Dorsolateral prefrontal cortex (tissue), 122 donors: ENCODE measurements at places on chromosomes 3 and 15.
A peak's percentile ranks its signal among the peaks of the same experiment; 100 is the strongest.

DNA sequence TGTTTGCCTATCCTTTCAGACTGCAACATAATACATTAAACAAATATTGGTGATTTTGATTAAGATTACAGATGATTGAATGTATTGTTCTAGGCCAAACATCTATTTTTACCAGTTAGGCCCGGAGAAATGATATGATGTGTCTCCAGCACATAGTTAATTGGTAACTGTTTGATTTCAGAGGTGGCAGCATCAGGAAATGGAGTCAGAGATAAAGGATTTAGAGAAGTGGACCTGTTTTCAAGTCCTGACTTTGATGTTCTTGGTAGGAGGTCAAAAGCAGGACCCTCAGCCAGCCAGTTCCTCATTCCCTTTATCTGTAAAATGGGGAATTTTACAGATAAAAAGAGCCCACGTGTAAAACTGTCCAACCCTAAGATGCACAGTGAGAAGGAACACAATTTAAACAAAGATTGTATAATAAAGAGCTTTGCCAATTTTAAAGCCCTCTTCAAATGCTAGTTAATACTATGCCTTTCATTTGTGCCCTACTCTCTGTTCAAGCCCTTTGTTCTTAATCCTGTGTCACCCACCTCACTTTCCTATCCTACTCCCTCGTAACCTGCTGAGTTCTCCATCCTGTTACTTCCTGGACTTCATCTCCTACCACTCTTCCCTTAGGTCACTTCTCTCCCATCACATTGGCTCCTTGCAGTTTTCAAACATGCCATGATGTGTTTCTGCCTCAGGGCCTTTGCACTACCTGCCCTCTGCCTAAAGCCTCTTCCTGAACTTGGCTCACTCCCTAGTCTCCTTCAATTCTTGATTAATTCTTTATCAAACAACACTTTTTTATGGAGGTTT is 2.5 kb downstream of the TMEM212 start:
- no peak for DNase-seq

DNA sequence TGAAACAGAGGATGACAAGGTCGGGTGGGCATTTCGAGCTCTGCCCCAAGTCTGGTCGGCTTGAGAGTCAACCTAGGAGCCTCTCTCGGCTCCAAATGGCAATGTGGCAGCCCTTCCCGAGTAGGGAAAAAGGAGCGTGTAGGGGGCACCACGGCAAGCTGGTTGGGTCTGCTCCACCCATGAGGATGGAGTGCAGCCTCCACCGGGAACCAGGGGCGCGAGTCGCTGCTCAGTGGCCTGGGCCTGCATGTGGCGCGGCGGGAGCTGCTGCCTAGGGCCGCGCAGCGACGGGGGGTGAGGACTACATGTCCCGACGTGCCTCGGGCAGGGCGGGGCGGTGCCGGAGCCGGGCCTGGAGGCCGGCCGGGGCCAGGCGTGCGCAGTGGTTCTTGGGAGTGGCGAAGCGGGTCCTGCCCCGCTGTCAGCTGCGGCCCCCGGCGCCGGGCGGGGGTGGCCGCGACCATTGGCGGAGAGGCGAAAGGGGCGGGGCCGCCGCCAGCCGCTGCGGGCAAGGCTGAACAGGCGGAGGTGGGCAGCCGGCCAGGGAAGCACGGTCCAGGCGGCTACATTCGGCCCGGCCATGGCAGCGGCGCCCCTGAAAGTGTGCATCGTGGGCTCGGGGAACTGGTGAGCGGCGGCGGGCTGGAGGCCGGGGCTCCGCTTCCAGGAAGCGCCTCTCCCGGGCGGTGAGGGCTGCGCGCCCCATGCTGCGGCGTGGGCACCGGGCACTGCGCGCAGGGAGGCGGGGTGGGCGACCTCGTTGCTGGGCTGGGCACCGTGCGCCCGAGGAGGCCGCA is at the start of gene GPD1L:
Gene GPD1L, plus strand, starts transcription at position 489 of the 797 bp plus-strand sequence. Its CDS starts 92 bp downstream, at position 581.
- DNase-seq, result peak; percentile 99

DNA sequence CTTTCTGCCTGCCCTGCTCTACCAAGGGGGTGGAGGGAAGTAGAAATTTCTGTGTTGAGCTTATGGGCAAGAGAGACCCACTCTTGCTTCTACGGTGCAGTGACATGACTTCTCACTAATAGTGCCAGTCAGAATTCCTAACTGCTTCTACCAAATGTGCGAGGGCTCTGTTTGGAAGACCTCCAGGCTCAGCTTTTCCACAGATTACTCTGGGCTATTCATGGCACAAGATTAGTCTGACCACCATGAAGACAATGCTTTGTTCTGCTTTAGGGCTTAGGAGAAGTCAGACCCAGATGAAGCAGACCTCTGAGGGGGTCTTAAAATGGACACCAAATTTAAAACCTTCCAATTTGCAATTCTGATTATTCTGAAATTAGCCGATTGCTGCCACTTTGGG is 195.9 kb upstream of the TBC1D5 start:
- no peak for DNase-seq

GRCh38 chr3:130656627-130657026 is 90.0 kb downstream of the PIK3R4 start:
- DNase-seq, result no peak

DNA sequence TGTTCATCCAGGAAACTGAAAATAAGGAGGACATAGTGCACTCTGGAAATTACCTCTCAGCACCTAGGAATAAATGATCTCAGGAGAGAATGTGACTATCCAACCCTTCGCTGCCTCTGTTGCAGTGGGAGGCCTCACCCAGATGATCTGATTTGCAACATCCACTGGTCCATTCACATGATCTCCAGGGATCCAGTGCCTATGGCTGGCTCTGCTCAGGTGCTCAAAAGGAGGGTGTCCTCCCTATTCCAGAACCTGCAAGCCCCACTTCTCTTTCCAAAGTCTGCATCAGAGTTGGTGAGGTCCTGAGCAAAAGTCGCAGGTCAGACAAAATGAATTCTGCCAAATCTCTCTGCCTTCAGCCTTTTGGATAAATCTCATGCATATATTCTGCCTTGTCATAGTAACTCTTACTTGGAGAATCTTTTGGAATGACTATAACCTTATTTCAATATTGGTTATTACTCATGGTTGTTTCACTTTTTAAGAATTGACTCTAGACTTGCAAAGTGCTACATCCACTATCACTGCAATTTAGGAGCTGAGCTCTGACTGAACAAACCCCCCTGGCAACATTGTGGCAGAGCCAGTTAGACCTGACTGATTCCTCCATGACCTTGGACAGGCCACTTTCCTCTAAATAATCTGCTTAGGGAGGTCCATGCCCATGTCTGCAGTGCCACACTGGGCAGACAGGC is 295.1 kb downstream of the EPHB1 start:
- no peak for DNase-seq

- DNase-seq, result peak; percentile 81
These were observed 1.0 kb downstream of the IQSEC1 start for GRCh38 chr3:13072239-13072599.

GRCh38 chr15:35540885-35541284 is 5.1 kb downstream of the DPH6 start:
- no peak for DNase-seq

GRCh38 chr3:149647812-149648211 is 10.0 kb downstream of the WWTR1 start:
- DNase-seq, result no peak

GRCh38 chr3:49804141-49805041 is 1.3 kb downstream of the INKA1 start:
- DNase-seq, result no peak

GRCh38 chr3:96209699-96210098 is 604.7 kb upstream of the EPHA6 start:
- no peak for DNase-seq

GRCh38 chr15:41904541-41905005 is 10.7 kb upstream of the SPTBN5 start:
- DNase-seq, result peak; percentile 71

- DNase-seq, result no peak
These were observed 28.7 kb downstream of the HDGFL3 start for GRCh38 chr15:83178869-83179325.

DNA sequence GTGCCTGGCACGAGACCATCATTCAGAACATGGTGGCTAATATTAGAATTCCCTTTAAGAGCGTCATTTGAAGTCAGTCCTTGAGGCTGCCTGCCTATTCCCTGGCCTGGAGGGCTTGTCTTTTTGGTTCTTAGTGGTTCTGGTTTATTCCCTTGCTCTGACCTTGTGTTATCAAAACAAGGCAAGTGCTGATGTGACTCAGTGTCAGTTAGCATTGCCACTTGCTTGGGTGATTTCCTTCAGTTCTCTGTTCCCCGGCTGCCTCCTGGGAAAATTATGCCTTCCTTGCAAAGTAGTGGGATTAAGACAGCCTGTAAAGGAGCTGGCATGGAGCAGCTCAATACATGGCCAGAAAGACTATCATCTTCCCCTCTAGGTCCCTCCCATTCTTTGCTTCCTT is 64.6 kb downstream of the EDEM1 start:
- no peak for DNase-seq

GRCh38 chr3:197795200-197795599 is 4.1 kb downstream of the LRCH3 start:
- DNase-seq, result no peak

DNA sequence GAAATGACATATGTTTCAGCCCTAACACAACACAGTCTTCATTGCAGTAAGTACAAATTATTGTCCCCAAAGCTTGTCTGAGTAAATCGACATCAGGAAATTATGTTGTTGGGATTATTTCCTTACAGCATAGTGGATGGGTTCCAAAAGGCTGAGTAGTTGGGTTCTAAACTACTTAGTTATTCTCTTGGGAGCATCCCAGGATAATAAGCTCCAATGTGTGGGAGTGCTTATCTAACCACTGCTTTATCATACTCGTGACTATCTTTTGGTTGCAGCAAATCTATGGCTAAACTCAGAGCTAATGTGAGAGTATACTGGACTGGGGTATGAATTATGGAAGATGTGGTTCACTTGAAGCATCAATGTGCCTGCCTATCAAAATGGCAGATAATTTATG is 128.5 kb downstream of the RBMS3 start:
- no peak for DNase-seq

DNA sequence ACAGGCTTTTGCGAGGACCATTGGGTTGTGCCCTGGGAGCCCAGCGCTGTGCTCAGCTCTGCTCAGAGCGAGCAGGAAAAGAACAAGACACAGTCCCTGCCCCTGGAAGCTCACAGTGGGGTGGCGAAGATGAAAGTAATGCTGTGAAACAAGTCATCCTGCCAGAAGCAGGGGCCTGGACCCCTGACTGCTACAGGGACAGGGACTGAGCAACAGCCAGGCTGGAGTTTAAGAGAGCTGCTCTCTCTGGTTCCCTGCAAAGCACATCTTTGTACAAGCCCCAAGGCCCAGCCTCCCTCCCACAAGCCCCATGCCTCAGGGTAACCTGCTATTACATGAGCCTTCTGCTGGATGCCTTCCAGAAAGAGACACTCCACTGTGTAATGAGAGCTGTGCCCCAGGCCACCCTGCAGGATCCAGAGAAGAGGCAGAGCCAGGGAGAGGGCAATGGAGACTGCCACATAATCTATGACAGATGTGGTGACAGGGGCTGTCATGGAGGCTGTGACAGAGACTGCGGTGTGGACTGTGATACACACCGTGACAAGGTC is 7.1 kb upstream of the HCN4 start:
- DNase-seq, result no peak

DNA sequence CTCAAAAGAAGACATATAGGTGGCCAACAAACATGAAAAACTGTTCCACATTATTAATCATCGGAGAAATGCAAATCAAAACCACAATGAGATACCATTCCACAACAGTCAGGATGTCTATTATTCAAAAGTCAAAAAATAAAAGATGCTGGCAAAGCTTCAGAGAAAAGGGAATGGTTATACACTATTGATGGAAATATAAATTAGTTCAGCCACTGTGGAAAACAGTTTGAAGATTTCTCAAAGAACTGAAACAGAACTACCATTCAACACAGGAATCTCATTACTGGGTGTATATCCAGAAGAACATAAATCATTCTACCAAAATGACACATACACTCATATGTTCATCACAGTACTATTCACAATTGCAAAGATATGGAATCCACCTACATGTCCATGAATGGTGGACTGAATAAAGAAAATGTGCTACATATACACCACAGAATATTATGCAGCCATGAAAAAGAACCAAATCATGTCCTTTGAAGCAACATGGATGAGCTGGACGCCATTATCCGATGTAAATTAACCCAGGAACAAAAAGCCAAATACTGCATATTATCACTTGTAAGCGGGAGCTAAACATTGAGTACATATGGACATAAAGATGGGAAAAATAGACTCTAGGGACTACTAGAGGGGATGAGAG is 32.7 kb upstream of the DGKG start:
- no peak for DNase-seq

- no peak for DNase-seq
These were observed 60.8 kb upstream of the POLG start for GRCh38 chr15:89395461-89395871.

GRCh38 chr3:44862226-44862637 is 520 bp downstream of the TMEM42 start:
- DNase-seq, result no peak

DNA sequence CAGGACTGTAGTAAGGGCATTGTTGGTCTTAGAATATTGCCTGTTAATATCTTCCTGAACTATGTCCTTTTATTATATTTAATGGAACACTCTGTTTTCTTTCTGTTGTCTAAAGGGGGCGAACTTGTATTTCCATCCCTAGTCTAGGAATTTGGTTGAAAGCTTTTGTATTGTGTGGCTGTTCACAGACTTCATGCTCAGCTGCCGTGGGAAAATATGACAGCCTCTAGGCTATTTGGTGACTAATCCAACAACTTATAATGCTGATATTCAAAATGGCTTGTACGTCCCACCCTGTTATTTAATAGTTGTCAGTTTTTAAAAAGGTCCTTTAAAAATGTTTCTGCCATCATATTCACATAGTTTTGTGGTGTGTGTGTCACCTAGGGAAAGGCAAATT is 202.6 kb downstream of the KLHL25 start:
- DNase-seq, result no peak

GRCh38 chr15:89199746-89200145 is 21.6 kb downstream of the RLBP1 start:
- no peak for DNase-seq

DNA sequence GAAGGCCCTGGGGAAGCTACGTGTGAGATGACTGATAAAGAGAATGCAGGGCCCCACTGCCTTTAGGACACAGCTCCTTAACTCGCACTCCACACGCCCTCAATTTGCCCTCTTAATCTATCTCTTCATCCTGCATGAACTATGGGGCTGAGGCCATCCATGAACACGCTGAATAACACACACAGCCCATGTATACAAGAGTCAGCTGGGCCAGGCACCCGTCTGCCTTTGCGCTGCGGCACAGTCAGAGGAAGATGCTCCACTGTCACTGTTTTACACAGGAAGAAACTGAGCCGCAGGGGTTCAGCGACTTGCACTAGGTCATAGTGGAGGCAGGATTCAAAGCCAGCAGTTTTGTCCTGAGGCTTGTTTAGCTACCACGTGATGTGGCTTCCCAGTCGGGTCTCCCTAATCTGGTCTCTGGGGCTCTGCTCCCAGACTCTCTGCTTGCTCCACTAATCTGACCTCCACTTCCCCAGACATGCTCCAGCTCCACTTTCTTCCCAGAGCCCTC is 43.9 kb downstream of the TLE3 start:
- peak; percentile 22 for DNase-seq

GRCh38 chr3:64756398-64756986 is 68.7 kb upstream of the ADAMTS9 start:
- no peak for DNase-seq

DNA sequence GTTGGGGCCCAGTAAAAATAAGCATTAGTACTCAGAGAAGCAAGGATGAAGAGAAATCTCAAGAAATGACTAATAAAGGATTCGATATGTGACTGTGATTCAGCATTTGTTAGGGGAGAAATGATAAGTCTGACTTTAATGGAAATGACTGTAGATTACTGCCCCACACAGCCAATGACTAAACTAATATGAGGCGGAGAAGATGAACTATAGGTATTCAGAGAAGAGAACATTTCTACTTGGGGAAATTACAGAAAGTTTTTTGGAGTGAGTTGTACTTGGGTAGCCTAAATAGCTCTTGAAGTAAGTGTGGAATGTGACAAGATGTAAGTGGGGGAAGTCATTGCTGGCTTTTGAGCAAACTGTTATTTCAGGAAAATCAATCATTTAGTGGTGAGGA is 380.0 kb downstream of the PDCD6IP start:
- DNase-seq, result no peak
